ENCODE measurements at places on chromosomes 2 and 18. TPM values are rescaled to one million over a fixed set of nuclear protein-coding genes. Genes with fewer than 3 reads are reported as not detected.
A peak's percentile ranks its signal among the peaks of the same experiment; 100 is the strongest.

Gene ABHD1
- 0.34 TPM for total RNA-seq

Gene DSC3
- total RNA-seq: 1.2 TPM

Gene INHBB
- total RNA-seq: 0.16 TPM

Gene SALL3
- total RNA-seq: 0.51 TPM

Gene BCL2L11
- 27.7 TPM for total RNA-seq

Gene ZNF396
- total RNA-seq: 4.5 TPM

Gene ANKRD30BL
- total RNA-seq: not detected

Gene REEP1
- 14.2 TPM for total RNA-seq

Gene LYG1
- 3.3 TPM for total RNA-seq

Gene ACVR2A
- total RNA-seq: 40.5 TPM

Gene MC4R
- not detected for total RNA-seq

DNA sequence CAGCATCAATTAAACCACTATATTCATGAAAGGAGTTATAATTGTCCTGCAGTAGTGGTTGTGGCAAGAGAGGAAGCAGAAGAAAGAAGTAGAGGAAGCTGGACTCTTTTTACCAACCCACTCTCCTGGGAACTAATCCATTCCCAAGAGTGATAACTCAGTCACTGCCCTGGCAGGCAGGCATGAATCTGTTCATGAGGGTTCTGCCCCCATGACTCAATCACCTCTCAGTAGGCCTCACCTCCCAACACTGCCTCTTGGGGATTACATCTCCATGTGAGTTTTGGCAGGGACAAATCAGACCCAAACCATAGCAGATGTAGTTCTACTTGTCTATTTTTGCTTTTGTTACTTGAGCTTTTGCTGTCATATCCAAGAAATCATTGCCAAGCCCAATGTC, 232.7 kb upstream of the MAP2 start:
- H3K4me3 ChIP-seq: no peak overlapping the region
- no peaks in the 10 kb centered on the region for H3K27me3 ChIP-seq
- no peak for DNase-seq
- H3K4me1 ChIP-seq: no peaks in the 10 kb centered on the region

GRCh38 chr2:169526451-169526850, 16.9 kb downstream of the KLHL41 start:
- DNase-seq: no peak
- H3K4me3 ChIP-seq: no peak overlapping the region
- peaks cover 12% of the 10 kb centered on the region for H3K36me3 ChIP-seq
- H3K27ac ChIP-seq: no peak overlapping the region
- no peaks in the 10 kb centered on the region for H3K27me3 ChIP-seq
- peaks cover 24% of the 10 kb centered on the region for H3K4me1 ChIP-seq

- H3K27ac ChIP-seq: no peak overlapping the region
- H3K36me3 ChIP-seq: no peaks in the 10 kb centered on the region
- no peak overlapping the region for H3K4me3 ChIP-seq
- H3K27me3 ChIP-seq: no peaks in the 10 kb centered on the region
- H3K4me1 ChIP-seq: peaks cover 39% of the 10 kb centered on the region
- DNase-seq: no peak
Observed at GRCh38 chr2:72205504-72205881, 57.8 kb upstream of the CYP26B1 start.

- H3K36me3 ChIP-seq: no peaks in the 10 kb centered on the region
- no peaks in the 10 kb centered on the region for H3K4me1 ChIP-seq
- H3K4me3 ChIP-seq: no peak overlapping the region
- no peak for DNase-seq
- H3K27ac ChIP-seq: no peak overlapping the region
Observed at GRCh38 chr2:18411626-18412025, 148.8 kb downstream of the RDH14 start.

- H3K4me3 ChIP-seq: no peak overlapping the region
- no peaks in the 10 kb centered on the region for H3K36me3 ChIP-seq
- no peak for DNase-seq
Observed at GRCh38 chr2:203934041-203934492, 2.5 kb upstream of the ICOS start.

GRCh38 chr2:234761910-234762309, 189.9 kb upstream of the SH3BP4 start:
- no peak overlapping the region for H3K27ac ChIP-seq
- peaks cover 5% of the 10 kb centered on the region for H3K4me1 ChIP-seq
- H3K27me3 ChIP-seq: no peaks in the 10 kb centered on the region
- no peaks in the 10 kb centered on the region for H3K36me3 ChIP-seq

- H3K4me1 ChIP-seq: peaks cover 77% of the 10 kb centered on the region
- peaks cover 58% of the 10 kb centered on the region for H3K36me3 ChIP-seq
- peak overlapping the region; percentile 95 for H3K27ac ChIP-seq
- peak overlapping the region; percentile 29 for H3K4me3 ChIP-seq
Observed at GRCh38 chr2:215419769-215420470, 15.9 kb downstream of the FN1 start.

DNA sequence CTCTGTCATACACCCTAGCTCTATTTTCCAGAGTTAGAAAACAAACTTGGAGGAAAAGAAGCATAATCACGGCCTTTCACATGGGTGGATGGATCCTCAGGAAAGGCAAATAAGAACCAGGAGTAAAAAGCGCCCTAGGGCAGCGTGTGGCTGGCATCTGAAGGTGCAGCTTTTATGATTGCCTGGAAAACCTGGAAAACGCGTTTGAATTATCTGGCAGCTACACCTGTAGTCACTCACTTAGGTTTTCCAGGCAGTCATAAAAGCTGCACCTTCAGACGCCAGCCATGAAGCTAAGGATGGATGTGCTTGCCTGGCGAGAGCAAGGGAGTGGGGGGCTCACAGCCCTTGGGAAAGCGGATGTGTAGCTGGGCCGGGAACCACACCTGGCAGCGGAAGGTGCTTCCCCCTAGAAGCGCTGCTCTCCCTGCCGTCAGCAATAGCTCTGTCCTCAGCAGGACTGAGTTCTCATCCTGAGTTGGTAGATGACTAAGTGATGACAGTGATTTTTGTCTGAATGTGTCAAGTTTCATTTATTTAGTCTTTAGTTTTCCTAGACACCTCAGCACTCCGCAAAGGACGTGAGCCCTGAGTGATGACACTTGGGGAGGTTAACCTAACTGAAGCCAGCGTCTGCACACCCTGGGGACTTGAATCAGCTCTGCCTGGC, 82.0 kb downstream of the DCDC2C start:
- no peak overlapping the region for H3K27ac ChIP-seq
- DNase-seq: no peak
- H3K4me3 ChIP-seq: no peak overlapping the region
- no peaks in the 10 kb centered on the region for H3K27me3 ChIP-seq
- H3K36me3 ChIP-seq: no peaks in the 10 kb centered on the region

GRCh38 chr18:70151614-70152013, 53.9 kb downstream of the RTTN start:
- H3K27me3 ChIP-seq: no peaks in the 10 kb centered on the region
- H3K4me1 ChIP-seq: peaks cover 16% of the 10 kb centered on the region
- DNase-seq: no peak
- no peak overlapping the region for H3K27ac ChIP-seq
- no peak overlapping the region for H3K4me3 ChIP-seq

DNA sequence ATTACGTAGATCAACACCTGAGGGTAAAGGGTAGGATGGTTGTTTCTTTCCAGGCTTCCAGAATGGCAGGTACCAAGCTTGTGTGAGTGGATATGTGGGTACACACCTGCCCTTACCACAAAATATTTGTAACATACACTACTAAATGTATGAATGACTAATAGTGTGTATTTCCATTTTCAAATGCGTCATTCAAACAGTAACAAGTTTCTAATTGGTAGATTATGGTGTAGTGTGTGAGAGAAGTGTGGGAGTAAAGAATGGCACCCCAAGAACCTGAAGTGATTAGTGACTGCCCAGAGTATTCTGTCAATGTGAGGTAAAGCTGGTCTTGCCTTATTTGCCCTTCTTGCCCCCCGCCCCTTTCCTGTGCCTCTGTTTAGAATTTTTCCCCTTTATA, 21.1 kb downstream of the AGPS start:
- peak overlapping the region; percentile 86 for H3K27ac ChIP-seq
- DNase-seq: no peak
- no peaks in the 10 kb centered on the region for H3K27me3 ChIP-seq
- no peak overlapping the region for H3K4me3 ChIP-seq
- H3K4me1 ChIP-seq: peaks cover 5% of the 10 kb centered on the region

DNA sequence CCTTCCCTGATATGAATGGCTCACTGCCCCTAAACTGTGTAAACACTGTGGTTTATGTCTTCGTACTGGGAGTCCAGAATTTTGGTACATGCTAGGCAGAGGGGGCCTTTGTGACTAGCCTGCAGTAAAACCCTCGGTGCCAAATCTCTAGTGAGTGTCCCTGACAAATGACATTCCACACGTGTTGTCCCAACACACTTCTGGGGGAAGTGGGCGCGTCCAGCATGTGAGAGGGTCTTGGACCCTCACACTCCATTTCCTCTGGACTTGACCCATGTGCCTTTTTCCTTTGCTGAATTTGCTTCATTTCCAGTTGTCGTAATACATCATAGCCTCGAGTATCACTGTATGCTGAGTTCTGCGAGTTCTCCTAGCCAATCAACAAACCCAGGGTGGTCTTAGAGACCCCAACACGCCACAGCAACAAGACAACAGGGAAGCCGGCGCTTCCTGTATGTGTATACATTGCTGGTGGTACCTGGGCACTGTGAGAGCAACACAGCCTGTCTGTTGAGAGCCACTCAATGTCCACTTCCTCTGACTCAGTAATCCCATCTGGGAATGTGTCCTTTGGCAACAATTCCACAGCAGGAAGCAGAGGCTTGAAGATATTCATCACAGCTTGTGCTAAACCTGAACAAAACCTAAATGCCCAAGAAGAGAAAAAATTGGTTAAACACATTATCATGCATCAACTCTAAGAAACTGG, 26.9 kb upstream of the SLC66A3 start:
- DNase-seq: no peak
- peaks cover 4% of the 10 kb centered on the region for H3K4me1 ChIP-seq
- no peaks in the 10 kb centered on the region for H3K36me3 ChIP-seq
- no peak overlapping the region for H3K4me3 ChIP-seq

GRCh38 chr2:236119476-236119875, 48.7 kb downstream of the GBX2 start:
- H3K4me1 ChIP-seq: peaks cover 27% of the 10 kb centered on the region
- peaks cover 14% of the 10 kb centered on the region for H3K36me3 ChIP-seq
- DNase-seq: no peak
- H3K4me3 ChIP-seq: no peak overlapping the region
- peak overlapping the region; percentile 69 for H3K27ac ChIP-seq

DNA sequence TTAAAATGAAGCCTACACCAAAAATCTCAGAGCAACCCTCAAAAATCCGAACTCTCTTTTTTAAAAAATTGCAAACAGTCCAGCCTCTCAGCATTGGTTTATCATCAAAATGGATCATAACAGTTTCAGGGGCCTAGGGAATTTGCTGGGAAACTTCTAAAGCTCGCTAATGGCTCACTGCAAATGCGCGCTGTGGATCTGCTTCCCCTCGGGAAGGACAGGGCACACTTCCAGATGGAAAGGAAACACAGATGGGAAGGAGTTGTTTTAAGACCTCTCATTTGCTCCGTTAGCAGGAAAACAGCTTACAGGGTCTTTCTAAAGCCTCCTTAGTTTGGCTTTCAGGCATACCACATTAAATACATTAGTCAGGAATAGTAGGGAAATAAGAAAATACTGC, 27.2 kb downstream of the FECH start:
- H3K4me3 ChIP-seq: no peak overlapping the region
- H3K36me3 ChIP-seq: peaks cover 17% of the 10 kb centered on the region
- H3K27ac ChIP-seq: no peak overlapping the region
- H3K4me1 ChIP-seq: peaks cover 8% of the 10 kb centered on the region
- H3K27me3 ChIP-seq: no peaks in the 10 kb centered on the region
- no peak for DNase-seq

DNA sequence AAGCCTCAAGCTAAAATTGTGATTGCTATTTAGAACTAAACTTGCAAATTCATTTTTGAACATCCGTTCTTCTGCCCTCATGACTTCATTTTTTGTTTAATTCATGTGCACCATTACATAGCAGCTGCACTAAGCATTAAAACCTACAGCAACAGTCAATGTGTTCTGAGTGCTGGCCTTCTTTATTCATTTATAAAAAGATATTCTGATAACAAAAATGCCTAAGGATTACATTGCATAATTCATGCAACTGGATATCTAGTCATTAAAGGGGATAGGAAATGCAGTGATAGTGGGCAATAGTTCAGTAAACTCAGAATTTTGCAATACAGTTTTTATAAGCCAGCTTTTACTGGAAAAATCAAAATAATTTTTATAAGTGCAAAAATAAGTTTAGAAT, 294.4 kb upstream of the EPC2 start:
- H3K4me3 ChIP-seq: no peak overlapping the region
- H3K4me1 ChIP-seq: peaks cover 1% of the 10 kb centered on the region
- no peak overlapping the region for H3K27ac ChIP-seq

DNA sequence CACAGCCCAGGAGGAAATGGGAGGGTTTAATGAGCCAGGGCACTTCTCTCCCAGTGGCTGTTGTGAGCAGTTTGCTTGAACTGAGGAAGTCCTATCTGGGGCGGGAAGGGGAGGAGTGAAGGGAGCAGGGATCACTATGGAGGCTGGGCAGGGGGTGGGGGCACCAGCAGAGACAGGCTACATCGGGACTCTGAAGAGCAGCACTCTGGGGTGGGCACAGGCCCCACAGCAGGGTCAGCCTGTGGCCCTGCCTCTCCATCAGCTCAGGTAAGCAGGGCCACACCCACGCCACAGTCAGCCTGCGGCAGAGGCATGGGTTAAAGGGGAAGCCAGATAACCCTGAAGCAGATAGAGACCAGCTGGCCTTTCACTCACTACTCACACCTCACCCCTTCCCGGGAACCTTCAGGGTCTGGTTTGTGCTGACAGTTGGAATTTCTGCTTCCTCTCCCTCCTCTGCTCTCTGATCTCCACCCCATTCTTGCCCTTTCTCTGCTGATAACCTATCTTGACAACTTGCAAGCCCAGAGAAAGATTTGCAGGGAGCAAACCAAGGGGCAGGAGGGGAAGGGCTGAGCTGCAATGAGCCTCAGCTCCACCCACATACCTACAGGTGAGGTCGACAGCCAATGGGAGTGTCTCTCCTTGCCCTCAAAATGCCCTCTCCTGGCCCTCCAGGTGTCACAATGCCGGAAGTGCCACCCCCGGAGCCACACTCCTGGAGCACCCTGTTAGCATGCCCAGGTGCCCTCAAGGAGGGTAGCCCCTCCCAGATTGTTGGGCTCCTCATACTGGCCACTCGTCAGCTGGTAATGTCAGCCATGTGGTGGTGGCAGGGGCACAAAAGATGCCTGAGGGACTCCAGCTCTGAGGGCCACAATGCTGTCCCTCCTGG, 3.7 kb downstream of the SIGLEC15 start:
- H3K27me3 ChIP-seq: peaks cover 4% of the 10 kb centered on the region
- peak overlapping the region; percentile 90 for H3K27ac ChIP-seq
- peak overlapping the region; percentile 33 for H3K4me3 ChIP-seq
- H3K4me1 ChIP-seq: peaks cover 33% of the 10 kb centered on the region
- no peak for DNase-seq
